ENCODE measurements at places on chromosomes 5 and 9.

DNA sequence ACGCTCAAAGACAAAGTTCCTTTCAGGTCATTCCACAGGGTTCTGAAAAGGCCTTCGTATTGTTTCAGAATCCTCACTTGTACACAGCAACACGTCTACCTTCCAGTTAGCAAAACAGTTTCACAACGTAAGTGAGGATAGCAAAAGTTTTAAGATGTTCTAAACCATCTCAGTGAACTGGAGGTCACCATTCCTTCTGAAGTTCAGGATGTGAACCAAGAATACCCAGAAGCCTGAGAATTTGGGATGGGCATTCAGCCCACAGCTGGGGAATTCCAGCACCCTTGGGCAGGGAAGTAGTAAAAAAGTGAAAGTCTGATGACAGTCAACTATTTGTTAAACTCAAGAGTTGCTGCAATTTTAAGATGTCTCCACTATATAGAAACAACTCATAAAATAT lies 224.5 kb downstream of the BNC2 start:
- DNase-seq, result no peak

- DNase-seq, result no peak
Measured at GRCh38 chr5:54296386-54296785, 14.0 kb downstream of the ARL15 start.

DNA sequence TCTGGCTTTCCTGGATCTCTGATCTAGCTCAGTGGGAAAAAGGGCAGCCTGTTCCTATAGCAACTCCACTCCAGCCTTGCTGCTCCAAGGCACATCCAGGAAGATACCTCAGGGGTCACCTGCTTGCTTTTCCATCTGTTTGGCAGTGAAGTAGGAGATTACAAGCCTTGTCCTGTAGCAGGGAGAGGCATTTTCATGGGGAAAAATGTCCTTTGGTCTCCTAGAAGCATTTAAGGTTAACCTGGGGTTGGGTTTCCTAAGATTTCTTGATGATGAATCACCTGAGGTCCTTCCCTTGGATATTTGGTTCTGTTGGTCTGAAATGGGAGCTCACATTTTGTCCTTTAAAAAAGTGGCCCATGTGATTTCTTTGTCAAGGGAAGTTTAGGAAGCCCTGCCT lies 1.5 kb upstream of the TMEM174 start:
- no peak for DNase-seq

DNA sequence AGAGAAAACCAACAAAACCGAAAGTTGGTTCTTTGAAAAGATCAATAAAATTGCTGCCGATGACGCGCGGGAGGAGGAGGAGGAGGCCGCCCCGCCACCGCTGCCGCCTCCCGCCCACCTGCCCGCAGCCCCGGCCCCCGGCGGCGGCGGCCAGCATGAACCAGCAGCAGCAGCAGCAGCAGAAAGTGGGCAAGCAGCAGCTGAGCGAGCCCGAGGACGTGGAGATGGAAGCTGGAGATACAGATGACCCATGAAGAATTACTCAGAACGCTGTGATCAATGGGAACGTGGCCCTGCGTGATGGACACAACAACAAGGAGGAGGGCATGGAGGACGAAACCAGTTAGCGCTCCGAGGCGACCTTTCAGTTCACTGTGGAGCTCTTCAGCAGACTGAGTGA lies 53.9 kb upstream of the EFNA5 start:
- no peak for DNase-seq

- no peak for DNase-seq
Measured at GRCh38 chr9:131769361-131769760, 29.5 kb upstream of the RAPGEF1 start.

- no peak for DNase-seq
Measured at GRCh38 chr5:40017135-40017534, 592.4 kb upstream of the DAB2 start.

DNA sequence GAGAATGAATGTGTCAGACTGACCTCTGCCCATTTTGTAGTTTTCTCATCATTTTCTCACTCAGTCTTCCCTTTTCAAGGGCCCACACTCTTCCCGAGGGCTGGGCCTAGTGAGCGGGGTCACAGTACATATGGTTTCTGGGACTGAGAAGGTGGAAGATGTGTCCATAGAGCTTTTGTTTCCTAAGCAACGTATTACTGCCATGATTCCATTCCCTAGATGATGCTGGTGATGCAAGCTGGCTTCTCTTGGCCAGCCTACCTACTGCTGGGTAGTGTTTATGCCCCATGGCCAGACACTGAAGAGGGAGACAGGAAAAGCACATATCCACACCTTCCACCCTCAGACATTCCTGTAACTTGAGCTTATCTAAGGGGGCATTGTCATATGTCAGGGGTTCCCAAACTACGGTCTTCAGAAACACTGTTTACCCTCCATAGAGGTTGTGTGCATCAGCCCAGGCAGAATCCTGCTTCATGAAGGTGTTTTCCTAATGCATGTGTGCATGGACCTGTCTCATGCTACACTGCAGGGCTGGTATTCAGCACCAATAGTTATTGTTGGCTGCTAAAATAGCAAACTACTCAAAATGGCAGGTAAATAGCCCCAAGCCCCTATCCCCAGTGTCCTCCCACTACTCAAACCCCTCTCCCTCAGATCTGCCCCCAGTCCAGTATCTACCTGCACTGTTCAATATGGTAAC lies 9.5 kb downstream of the IRF1 start:
- DNase-seq, result no peak

DNA sequence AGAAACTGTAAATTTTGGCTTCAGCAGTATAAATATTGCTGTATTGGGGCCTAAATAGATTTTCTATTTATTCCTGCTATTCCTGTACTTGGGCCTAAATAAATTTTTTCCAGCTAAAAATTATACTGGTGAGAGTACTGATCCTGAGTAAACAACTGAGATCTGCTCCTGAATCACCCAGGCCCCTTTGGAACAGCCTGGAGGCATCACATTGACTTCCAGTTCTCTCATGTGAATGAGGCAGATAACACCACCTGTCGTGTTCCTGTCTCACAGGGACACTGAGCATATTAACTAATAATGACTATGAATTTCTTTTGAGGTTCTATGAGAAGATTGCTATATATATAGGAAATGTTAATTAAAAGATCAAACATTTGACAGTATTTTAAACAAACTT lies 119.5 kb upstream of the PLCXD3 start:
- no peak for DNase-seq

DNA sequence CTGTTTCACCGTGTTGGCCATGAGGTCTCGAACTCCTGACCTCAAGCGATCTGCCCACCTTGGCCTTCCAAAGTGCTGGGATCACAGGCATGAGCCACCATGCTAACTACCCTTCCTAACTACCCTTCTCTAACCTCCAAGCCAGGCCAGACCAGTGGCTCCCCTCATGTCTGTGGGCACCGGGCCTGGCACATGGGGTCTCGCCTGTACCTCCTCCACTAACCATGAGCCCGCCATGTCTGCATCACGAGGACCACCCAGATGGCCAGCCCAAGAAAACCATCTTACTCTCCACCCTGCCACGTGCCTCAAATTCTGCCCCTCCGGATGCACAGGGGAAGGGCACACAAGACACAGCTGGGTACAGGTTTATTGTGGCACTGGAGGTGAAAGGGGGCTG lies 9.6 kb upstream of the DBN1 start:
- no peak for DNase-seq

DNA sequence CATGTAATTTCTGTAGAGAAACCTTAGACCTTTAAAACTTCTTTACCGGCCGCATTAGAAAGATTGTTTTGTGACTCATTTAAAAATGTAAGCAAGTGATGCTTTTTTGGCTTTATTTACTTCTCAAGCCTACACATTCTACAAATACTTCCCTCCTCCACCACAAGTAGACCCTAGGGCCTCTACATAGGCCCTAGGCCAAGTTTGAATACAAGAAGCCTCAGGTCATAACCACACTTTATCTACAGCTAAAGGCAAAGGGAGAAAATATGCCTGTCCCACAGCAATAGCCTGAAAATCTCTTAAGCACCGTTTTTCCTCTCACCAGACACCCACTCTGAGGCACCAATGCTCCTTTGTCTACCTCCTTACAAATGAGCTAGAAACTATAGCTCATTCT lies 53.9 kb downstream of the CSNK1A1 start:
- DNase-seq, result peak; percentile 91

- DNase-seq, result peak; percentile 65
Measured at GRCh38 chr9:71806901-71807307, 38.6 kb upstream of the CEMIP2 start.

DNA sequence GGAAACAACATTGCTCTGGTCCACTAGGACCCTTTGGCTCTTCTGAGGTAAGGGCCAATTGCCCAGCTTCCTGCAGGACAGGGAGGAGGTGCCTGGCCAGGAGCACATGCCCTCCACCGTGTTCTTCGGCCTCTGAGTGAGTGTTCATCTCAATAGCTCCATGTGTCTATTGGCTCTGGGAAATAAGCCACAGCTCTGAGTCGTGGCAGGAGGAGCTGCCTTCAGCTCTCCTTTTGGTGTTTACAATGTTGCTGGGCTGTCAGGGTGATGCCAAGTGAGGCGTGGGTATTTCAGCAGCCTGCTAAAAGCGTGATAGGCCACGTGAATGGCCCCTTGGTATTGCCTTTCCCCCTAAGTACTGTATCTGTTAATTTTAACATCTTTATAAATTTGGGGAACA lies 26.6 kb downstream of the GADD45G start:
- DNase-seq, result no peak

- no peak for DNase-seq
Measured at GRCh38 chr9:33923998-33924701, 107.2 kb downstream of the UBE2R2 start.

DNA sequence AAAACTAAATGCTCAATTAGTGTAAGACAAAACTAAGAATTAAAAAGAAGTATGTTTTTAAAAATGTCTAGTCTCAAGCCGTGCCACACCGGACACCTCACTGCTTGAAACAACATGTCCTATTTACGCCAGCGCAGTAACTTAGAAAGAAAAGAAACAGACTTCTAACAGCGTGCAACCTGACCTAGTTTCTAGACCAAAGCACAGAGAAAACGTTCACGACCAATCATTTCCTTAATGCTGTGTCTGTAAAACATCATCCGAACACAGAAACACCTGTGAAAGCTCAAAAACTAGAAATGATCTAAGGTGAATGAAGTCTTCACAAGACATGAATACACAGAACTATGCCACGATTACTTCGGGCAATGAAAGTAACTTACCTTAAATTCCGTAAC lies 4.0 kb downstream of the BRD9 start:
- DNase-seq, result no peak

DNA sequence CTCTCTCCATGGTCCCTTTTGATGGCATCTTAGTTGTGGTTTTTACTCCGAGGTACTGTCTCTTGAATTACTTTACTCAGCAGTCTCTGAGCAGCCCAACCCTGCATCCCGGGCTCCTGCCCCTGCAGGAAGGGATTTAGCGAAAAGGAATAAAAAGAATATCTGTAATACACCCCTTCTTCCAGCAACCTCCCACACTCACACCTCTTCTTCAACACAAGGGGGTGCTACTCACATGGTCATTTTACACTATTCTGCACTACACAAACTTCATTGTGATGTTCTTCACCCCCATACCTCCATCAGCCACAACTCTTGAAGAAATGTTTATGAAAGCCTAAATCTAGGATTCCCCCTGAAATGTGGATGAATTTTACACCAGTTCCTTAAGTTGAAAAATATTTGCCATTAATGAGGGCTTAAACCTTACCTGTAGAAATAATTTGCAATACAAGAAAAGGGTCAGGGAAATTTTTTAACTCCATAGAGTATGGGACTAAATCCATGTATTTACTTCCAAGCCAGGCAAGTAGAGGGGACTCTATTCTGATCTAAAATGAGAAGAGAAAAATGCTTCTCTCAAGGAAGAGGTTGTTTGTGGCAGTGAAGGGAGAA lies 26.0 kb downstream of the TPD52L3 start:
- DNase-seq, result peak; percentile 78

DNA sequence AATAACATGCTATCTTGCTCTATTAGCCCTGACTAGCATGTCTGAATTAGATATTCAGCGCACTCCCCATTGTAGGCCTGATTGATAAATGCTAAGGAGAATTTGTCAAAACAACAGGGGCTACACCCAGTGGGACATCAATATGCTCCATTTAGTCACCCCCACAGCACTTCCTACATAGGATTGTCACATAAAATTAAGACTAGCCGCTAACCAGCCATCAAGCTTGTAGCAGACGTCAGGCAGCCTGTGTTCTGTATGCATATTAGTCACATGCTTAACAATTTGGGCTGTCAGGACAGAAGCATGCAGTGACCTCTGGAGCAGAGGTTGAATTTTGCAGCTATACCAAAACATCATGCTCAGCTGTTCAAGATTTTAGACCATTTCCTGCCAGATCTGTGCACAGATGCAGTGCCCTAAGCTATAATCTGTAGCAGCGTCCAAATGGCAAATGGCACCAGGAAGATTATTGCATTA lies 197.4 kb upstream of the ISL1 start:
- DNase-seq, result no peak

DNA sequence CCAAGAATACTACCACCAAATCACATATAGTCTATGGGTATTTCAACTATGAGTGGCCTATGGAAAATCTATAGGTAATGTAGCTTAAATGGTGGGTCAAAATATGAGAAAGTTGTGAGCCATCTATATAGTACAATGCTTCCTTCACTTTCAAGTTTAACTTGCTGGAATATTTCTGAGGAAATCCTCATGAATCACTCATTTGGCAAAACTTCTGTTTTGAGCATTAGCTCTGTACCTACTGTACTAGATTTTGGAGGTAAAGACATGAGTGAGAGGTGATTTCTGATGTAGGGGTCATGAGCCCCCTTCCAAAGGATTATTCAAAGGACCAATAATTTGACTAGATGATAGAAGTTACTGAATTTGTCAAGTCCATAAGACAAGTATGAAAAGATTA lies 80.6 kb upstream of the DAB2 start:
- no peak for DNase-seq

- DNase-seq, result peak; percentile 98
Measured at GRCh38 chr9:115591584-115591984, 473.6 kb upstream of the TNC start.

GRCh38 chr5:135683189-135683588 lies 104.4 kb upstream of the CXCL14 start:
- DNase-seq, result no peak

DNA sequence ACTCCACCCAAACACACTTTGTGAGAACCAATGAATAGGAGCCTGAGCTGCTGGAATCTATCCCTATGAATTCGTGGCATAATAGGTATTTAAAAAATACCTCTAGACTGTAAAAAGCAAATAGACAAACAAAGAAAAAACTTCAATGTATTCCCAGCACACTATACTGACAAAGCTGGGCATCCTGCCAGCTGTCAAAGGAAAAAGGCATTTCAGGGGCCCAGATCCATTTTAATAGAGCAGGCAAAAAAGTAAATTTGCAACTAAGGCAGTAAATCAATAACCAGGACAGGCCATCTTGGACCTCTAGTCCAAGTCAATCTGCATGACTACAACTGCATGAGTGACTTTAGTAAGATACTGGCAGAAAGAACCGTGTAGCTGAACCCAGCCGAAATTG lies 25.6 kb upstream of the LARP1 start:
- no peak for DNase-seq

GRCh38 chr9:113579283-113580040 lies 115.9 kb downstream of the RGS3 start:
- DNase-seq, result peak; percentile 82
